ENCODE measurements at places on chromosomes 16 and 17.

DNA sequence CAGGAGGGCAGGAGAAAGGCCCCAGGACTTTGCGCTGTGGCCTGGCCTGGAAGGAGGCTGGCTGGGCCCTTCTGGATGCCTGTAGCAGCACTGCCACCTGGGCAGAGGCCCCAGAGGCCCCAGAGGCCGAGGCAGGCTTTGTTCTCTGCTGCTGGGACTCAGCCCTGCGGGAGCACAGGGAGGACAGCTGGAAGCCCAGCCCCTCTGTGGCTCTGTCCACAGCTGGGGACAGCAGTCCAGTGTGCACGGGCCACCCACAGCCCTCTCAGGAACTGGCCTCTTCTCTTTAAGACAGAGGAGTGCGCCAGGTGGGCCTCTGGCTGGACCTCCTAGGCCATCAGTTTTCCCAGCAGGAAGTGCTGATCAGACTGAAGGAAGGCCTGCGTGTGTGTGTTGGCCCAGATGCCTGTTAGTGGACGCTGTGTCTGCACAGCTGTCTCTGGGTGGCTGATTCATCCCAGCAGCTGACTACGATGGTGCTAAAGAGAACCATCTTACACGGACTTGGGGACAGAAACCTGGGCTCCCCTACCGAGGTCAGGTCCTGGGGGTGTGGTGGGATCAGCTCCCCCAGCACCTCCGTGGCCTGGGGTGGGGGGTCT is 26.9 kb upstream of the ZNF750 start:
- no peak for DNase-seq

- DNase-seq: no peak
Observed at GRCh38 chr16:1182316-1182671, 29.4 kb downstream of the CACNA1H start.

DNA sequence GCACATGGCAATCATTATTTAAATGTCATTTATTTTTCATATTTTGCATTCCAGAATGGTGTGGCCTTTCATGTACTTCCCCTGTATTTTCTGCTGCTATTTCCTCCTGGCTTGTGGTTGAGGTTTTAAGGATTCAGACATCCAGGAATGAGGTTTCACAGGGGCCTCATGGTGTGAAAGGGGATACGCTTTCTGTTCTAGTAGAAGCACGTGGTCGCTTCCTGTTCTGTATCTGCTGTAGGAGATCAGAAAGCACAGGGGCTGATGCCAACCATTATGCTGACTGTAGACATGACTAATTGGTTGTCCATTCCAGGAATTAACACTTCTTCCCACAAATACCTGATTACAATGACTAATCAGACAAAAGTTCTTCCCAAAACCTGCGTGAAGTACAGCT is 405.9 kb downstream of the SHISA9 start:
- DNase-seq: no peak

- DNase-seq: no peak
Observed at GRCh38 chr17:41340494-41340893, 10.1 kb downstream of the KRT33A start.

DNA sequence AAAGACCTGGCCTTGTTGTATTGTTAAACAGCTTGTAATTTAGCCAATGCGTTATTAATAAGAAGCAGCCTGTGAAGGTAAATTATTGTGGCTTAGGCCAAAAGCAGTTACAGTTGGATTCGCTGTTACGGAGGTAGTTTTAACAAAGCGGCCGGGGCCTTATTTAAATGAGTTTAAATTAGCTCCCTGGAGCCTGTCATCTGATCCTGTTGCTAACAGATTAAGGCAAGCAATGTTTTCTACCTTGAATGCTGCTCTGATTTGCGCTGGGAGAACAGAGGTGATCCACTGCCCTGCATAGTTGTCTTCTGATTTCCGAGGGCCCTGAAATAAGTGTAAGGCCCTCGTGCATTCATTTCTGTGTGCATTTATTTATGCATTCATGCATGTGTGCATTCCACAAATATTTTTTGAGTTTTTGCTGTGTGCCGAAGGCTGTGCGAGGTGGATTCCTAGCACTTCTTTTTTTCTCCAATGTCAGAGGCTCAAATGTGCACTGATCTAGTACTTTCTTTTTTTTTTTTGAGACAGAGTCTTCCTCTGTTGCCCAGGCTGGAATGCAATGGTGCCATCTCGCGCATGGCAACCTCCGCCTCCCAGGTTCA is 10.9 kb downstream of the SEC14L5 start:
- no peak for DNase-seq

DNA sequence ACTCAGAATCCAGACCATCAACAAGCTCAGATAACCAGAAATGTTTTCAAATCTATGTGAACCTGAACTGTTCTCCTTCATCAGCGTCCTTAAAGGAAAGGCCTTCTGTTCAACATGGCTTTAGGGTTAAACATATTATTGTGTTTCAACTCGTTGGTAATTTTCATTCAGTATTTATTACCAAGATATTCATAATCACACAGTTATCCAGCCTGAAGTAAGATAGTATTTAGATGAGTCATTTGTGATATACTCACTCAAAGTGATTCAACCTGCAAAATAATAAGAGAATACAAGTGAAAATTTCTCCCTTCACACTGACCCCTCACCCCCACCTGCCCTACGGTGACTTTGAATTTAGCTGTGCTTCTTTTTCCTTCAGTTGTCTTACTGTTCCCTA is 3.0 kb downstream of the CYLD start:
- DNase-seq: no peak
